ENCODE measurements at places on chromosomes 4 and X.

- DNase-seq, result no peak
Observed at GRCh38 chr4:120749445-120750151, 172.9 kb downstream of the PRDM5 start.

GRCh38 chrX:81957900-81958545, 756.1 kb downstream of the SH3BGRL start:
- DNase-seq, result no peak

DNA sequence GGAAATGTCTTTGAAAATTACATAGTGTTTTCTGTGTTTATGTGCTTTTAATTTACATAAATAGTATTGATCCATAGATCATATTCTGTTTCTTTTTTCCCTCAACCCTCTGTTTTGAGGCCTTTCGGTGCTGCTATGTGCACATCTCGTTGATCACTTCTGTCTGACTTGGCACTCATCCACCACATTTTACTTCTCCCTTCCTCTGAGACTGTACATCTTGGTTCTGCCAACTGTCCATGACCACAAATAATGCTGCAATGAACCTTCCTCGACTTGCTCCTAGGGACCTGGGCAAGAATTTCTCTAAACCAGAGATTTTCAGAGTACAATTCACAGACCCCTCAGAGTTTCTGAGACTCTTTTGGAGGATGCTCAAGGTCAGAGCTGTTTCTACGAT, 74.4 kb downstream of the RTL5 start:
- no peak for DNase-seq

DNA sequence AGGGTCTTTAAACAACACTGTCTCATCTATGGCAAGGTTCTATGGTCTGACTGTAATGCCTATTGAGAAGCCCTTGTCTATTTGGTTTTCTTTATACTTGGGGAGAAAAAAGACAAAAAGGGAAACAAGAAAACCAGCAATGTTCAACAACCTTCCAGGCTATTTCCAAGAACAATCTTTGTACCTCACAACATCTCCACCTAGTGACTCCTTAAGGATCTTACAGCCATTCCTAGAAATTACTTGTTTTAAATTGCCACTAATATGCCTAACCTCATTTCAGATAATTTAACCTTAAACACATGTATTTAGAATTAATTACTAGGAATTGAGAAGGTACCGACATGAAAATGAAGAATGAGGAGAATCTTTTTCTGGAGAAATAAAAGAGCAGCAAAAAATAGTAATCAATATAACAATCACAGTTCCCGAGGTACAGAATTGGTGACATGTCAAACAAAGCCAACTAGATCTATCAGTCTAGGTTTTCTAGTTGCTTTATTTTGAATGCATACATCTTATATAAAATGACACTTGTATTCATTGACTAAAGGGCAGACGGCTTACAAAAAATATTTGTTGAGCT, 1.6 kb upstream of the RBM46 start:
- no peak for DNase-seq

GRCh38 chrX:10502961-10503360, 117.4 kb downstream of the MID1 start:
- no peak for DNase-seq

DNA sequence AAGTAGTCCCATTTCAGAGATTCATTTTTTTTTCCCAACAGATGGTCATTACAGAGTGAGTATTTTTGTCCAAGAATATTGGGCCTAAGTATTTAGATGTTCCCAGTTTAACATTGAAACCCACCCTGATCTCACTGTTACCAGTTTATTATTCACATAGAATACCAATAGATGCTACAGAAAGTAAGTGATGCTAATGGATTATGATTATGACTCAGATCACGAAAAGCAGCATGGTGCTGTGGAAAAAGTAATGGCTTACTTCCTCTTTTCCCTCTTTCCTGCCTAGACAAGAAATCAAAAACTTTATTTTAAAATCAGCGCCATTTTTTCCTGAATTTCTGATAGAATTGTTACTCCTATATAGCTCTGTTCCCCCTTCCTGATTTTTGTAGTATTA, 51.9 kb downstream of the GSPT2 start:
- DNase-seq, result no peak

Data from head of caudate nucleus (tissue), 42 donors.